ENCODE measurements at places on chromosomes 6 and 20. TPM values are rescaled to one million over a fixed set of nuclear protein-coding genes. Genes with fewer than 3 reads are reported as not detected.

Gene PI3
- total RNA-seq, result not detected

Gene MLN
- not detected for total RNA-seq

Gene ULBP3
- 12.5 TPM for total RNA-seq

Gene IL17F
- not detected for total RNA-seq

Gene BPIFB4
- not detected for total RNA-seq

Gene TMX4
- total RNA-seq, result 18.4 TPM

Gene PLN
- not detected for total RNA-seq

Gene ZNF391
- 0.27 TPM for total RNA-seq

Gene SNAI1
- total RNA-seq, result 11.3 TPM

Measured in mammary microvascular endothelial cell (primary cell).